ENCODE measurements at places on chromosomes 16 and 17. TPM values are rescaled to one million over a fixed set of nuclear protein-coding genes. Genes with fewer than 3 reads are reported as not detected.
A peak's percentile ranks its signal among the peaks of the same experiment; 100 is the strongest.

- H3K27ac ChIP-seq, result no peak overlapping the region
- no peak overlapping the region for H3K4me3 ChIP-seq
- H3K36me3 ChIP-seq, result no peaks in the 10 kb centered on the region
- H3K27me3 ChIP-seq, result peaks cover 15% of the 10 kb centered on the region
These were observed 1.7 kb downstream of the USP43 start for GRCh38 chr17:9647014-9647413.

DNA sequence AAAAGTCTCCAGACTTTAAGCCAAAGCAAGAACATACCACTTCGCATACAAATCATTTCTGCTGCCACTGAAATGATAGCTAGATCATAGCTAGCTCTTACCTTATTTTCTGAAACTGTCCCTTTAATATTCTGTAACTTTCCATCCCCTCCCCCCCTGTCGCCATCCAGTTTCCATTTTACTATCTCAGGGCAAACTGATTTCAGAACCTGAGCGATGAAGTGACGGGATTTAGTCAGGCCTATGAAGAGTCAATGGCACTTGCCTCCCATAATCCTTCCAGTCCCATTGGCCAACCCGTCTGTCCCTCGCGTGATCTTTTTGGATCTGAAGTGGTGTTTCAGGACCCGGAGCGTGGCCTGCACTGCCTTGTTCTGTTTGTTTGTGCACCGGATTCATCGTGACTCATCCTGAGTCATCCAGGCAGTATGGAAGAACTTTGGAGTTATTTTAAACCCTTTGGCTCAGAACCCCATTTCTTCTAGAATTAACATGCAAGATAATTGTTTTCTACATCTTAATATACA, 199.8 kb upstream of the CHMP6 start:
- H3K36me3 ChIP-seq, result no peaks in the 10 kb centered on the region
- no peak overlapping the region for H3K4me3 ChIP-seq
- DNase-seq, result peak; percentile 97
- H3K27ac ChIP-seq, result peak overlapping the region; percentile 95
- peaks cover 56% of the 10 kb centered on the region for H3K4me1 ChIP-seq

- no peaks in the 10 kb centered on the region for H3K4me1 ChIP-seq
- H3K27me3 ChIP-seq, result no peaks in the 10 kb centered on the region
- no peak overlapping the region for H3K27ac ChIP-seq
- no peaks in the 10 kb centered on the region for H3K36me3 ChIP-seq
These were observed 54.6 kb downstream of the RBFOX3 start for GRCh38 chr17:79556271-79556670.

DNA sequence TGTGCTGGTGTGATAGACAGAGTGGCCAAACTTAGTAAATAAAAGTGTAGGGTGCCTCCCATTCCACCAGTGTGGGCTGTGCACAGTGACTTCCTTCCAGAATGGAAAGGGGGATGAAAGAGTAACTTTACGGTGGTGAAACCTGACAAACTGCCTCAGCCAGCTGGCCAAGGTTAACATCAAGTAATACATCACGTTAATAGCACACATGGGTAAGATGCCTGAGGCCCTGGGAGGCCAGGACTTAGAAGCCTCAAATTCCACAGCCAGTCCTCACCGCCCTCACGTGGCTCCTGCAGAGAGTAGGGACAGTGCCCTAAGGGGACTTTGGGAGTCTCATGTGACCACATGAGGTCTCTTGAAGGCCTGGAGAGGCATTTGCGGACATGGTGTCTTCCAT, 14.1 kb downstream of the RMI2 start:
- DNase-seq, result no peak
- peaks cover 37% of the 10 kb centered on the region for H3K4me1 ChIP-seq
- no peak overlapping the region for H3K4me3 ChIP-seq
- H3K27me3 ChIP-seq, result no peaks in the 10 kb centered on the region
- no peak overlapping the region for H3K27ac ChIP-seq
- no peaks in the 10 kb centered on the region for H3K36me3 ChIP-seq

DNA sequence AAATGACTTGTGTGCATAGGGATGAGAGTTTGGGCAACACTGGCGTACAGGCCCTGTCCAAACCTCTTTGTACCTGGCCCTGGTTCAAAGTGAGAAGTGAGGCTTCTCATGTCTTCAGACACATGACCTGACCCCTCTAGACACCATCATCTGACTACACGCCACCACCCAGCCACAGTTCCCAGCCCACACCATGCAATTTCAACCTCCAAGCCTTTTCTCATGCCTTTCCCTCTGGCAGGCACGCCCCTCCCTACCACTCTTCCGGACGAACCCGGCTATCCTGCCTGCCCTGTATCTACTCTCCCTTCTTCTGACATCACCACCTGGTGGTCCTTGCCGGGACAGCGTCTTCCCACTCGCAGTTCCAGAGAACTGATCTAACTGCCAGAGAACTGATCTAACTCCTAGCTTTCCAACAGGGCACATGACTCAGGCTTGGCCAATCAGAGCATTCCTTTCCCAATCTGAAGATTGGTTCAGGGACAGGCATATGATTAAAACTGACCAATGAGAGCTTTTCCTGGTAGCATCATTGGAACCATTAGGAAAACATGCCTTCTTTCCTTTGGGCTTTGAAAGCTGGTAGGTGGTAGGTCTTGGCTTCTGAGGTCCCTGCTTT, 27.1 kb upstream of the IL21R start:
- no peak overlapping the region for H3K27ac ChIP-seq
- peak overlapping the region; percentile 13 for H3K4me3 ChIP-seq
- DNase-seq, result peak; percentile 88
- no peaks in the 10 kb centered on the region for H3K36me3 ChIP-seq
- H3K27me3 ChIP-seq, result no peaks in the 10 kb centered on the region

- no peaks in the 10 kb centered on the region for H3K4me1 ChIP-seq
- DNase-seq, result no peak
- no peak overlapping the region for H3K27ac ChIP-seq
- H3K4me3 ChIP-seq, result no peak overlapping the region
These were observed 42.1 kb downstream of the ITGAM start for GRCh38 chr16:31301708-31302400.

DNA sequence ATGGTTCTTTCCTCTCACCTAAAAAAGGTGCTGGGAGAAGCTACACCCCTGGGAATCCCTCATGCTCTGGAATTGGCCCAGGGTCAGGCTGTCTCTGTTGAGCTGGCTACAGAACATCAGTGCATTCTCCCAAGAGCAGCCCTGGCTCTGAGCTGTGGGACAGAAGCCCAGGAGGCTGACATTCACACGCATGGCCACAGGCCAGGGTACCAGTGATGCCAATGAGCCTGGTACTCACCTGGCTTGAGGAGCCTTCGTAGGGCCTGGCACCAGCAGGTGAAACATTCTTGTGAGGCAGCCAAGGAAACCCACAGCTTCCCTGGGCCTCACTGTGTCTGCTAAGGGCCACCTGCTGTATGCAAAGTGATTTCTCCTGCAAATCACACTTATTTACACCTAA, 121.7 kb upstream of the CCL2 start:
- no peaks in the 10 kb centered on the region for H3K27me3 ChIP-seq
- H3K4me3 ChIP-seq, result no peak overlapping the region
- H3K36me3 ChIP-seq, result no peaks in the 10 kb centered on the region

DNA sequence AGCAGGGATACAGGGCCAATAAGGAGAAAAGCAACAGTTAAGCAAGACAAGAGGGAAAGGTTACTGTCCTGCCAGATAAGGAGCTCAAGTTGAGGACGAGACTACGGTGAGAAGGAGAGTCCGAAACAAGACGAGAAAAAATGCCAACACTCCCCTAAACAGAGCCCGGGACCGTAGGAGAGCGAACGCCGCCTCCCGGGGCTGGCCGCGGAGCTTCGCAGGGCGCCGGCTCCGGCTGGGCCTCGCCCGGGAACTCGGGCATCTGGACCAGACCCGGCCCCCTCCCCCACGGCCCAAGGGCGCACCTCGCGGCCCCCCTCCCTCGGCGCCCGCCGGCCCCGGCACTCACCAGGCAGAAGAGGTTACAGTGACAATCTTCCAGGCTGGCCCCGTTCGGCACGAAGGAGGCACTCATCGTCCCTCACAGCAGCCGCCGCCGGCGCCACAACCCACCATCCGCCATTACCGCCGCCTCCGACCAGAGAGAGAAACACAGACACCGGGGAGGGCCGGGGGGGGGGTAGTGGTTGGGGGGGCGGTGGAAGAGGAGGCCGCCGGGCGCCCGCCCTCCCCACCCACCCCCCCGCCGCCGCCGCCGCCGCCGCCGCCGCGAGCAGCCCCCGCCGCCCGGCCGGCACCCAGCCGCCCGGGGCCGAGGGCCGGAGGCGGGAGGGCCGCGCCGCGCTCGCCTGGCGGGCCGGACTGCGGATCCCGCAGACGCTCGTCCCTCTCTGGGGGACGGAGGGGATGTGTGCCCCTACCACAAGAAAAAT, at the start of gene MED13:
Gene MED13, minus strand, starts transcription at position 488 of the 773 bp plus-strand sequence. Its CDS starts 73 bp downstream, at position 415.
- H3K4me3 ChIP-seq, result peak within 1 kb of the TSS; percentile 93
- DNase-seq, result peak; percentile 90
- H3K4me1 ChIP-seq, result peaks cover 11% of the 10 kb centered on the region

DNA sequence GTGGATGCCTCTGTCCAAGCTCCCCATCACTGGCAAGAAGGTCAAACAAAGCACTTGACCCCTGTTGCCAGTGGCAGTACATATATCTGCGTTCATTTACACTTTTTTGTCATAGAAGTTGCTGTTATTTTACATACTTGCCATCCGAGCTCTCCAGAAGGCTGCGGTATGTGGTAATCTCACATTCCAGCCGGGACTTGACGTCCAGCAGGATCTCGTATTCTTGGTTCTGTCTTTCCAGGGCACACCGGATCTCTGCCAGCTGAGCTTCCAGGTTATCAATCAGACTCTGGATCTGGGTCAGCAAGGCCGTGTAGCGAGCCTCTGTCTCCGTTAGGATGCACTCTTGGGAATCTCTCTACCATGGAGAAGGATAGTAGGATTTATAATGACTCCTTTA, 6.6 kb downstream of the KRT39 start:
- no peak for DNase-seq
- no peak overlapping the region for H3K27ac ChIP-seq
- H3K4me3 ChIP-seq, result no peak overlapping the region
- H3K4me1 ChIP-seq, result peaks cover 34% of the 10 kb centered on the region
- no peaks in the 10 kb centered on the region for H3K36me3 ChIP-seq
- no peaks in the 10 kb centered on the region for H3K27me3 ChIP-seq

DNA sequence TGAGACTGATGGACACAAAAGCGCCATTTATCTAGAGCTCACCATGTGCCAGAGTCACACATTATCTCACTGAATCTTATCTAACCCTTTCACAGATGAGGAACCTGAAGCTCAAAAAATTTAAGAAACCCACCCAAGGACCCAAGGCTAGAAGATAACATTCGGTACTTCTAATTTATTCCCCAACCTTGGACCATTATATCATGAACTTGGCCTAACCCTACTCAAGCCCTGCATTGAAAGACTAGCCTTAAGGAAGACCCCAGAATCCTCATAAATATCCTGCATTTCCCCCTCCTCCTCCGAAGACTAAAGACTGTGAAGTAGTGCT, 548 bp upstream of the DYNC1LI2 start:
- peak overlapping the region; percentile 88 for H3K4me3 ChIP-seq
- H3K4me1 ChIP-seq, result peaks cover 17% of the 10 kb centered on the region
- no peaks in the 10 kb centered on the region for H3K27me3 ChIP-seq
- no peak for DNase-seq

DNA sequence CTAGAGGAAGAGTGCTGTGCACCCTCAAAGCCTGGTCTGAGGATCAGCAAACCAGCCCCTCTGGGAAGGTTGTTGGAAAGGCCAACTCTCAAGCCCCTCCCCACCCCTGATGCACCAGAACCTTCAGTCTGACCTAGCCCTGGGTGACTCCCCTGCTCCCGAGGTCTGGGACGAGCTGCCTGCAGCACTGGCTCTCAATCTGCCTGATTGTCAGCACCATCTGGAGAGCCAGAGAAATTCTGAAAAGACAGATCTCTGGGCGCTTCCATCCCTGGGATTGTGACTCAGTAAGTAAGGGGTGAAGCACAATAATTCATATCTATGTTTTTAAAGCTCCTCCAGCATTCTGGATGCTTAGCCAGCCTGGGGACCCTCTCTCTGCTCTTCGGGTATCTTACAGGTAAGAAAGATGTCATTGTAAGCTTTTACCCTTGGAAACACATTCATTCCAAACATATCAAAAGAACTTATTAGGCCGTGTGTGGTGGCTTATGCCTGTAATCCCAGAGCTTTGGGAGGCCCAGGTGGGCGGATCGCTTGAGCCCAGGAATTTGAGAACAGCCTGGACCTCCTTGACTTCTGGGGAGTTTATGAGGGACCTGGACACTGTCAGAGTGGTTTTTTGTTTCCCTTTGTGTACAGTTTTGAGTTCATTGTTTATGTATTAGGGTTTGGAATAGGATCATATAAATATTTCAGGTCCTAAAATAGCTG, 147.5 kb downstream of the KCNJ12 start:
- peaks cover 5% of the 10 kb centered on the region for H3K4me1 ChIP-seq
- H3K27me3 ChIP-seq, result peaks cover 2% of the 10 kb centered on the region
- no peak overlapping the region for H3K4me3 ChIP-seq
- no peaks in the 10 kb centered on the region for H3K36me3 ChIP-seq
- no peak for DNase-seq

DNA sequence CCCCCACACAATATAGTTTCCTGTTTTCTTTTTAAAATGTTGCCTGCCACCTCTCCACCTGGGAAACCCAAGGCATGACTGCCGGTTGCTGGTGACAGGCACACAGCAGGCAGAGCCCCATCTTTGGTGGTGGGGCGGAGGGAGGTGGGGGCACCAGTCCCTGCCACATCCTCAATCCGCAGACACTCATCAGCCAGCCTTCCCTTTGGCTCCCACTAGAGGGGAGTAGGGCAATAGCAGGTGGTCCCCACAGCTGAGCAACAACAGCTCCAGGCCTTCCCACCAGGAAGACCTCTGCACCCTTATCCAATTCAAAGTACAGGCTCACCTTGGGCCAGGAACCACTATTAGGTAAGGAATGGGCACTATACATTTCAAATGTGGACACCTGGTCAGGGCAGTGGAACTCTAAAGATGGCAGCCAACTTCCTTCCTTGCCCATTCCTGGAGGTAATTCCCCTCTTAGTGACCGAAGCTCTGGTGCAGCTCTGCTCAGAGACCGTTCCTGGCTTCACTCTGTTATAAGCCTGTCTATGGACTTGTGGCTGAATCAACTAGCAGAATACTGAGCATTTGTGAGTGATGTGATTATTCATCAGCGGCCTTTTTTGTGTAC, 13.9 kb downstream of the RECQL5 start:
- no peak overlapping the region for H3K27ac ChIP-seq
- H3K36me3 ChIP-seq, result peaks cover 35% of the 10 kb centered on the region
- DNase-seq, result peak; percentile 87
- no peaks in the 10 kb centered on the region for H3K27me3 ChIP-seq
- H3K4me3 ChIP-seq, result no peak overlapping the region

The DNASE1L2 gene
- total RNA-seq, result 0.72 TPM

The HSF5 gene
- total RNA-seq, result under 0.01 TPM

The HOXB6 gene
- 0.59 TPM for total RNA-seq

The TPSB2 gene
- not detected for total RNA-seq

The GINS3 gene
- 1.1 TPM for total RNA-seq

The OR3A2 gene
- total RNA-seq, result not detected

The TP53TG3F gene
- not detected for total RNA-seq

The PLK1 gene
- total RNA-seq, result 3.5 TPM

The HOXB4 gene
- total RNA-seq, result 0.29 TPM

The IRX3 gene
- total RNA-seq, result 68.4 TPM

The MEIOC gene
- total RNA-seq, result under 0.01 TPM

The KDM8 gene
- 6.2 TPM for total RNA-seq

The SLC12A3 gene
- total RNA-seq, result not detected

The SPN gene
- not detected for total RNA-seq

Data from osteoblast (primary cell).